Aorta (tissue), 5 donors: ENCODE measurements at places on chromosomes 7 and 10. TPM values are rescaled to one million over a fixed set of nuclear protein-coding genes. Genes with fewer than 3 reads are reported as not detected.

The SPDYE5 gene
- total RNA-seq: not detected

The GPAM gene
- 11.4 TPM for total RNA-seq

The CDNF gene
- total RNA-seq: 1.9 TPM

The ALKBH4 gene
- total RNA-seq: 6.1 TPM

The SLC16A12 gene
- total RNA-seq: 0.45 TPM

The OR2A7 gene
- total RNA-seq: 4.7 TPM

The NME8 gene
- total RNA-seq: 2.0 TPM

The CCDC7 gene
- 46.7 TPM for total RNA-seq

The ATP6V1F gene
- total RNA-seq: 83.7 TPM

The PLEKHS1 gene
- total RNA-seq: 0.29 TPM

The ARHGAP21 gene
- total RNA-seq: 140 TPM

The HPSE2 gene
- 3.4 TPM for total RNA-seq

The HOXA6 gene
- total RNA-seq: 6.3 TPM

The CRYGN gene
- 1.7 TPM for total RNA-seq

The UBE2D1 gene
- 17.8 TPM for total RNA-seq

The PRLHR gene
- not detected for total RNA-seq

The SPDYE1 gene
- total RNA-seq: not detected

The EBLN1 gene
- total RNA-seq: not detected

The PRSS37 gene
- not detected for total RNA-seq

The HTR7 gene
- 1.3 TPM for total RNA-seq

The RADIL gene
- total RNA-seq: 11.0 TPM

The GDF2 gene
- not detected for total RNA-seq

The RABGEF1 gene
- total RNA-seq: 30.3 TPM

The ARHGEF35 gene
- total RNA-seq: 9.8 TPM

The COL28A1 gene
- total RNA-seq: 3.2 TPM

The GSTO1 gene
- 84.1 TPM for total RNA-seq

The ZNF804B gene
- total RNA-seq: not detected

The OGDHL gene
- not detected for total RNA-seq

The PTEN gene
- total RNA-seq: 119 TPM

The GIMAP5 gene
- total RNA-seq: 29.4 TPM

The AKR1B15 gene
- not detected for total RNA-seq
